ENCODE measurements at places on chromosomes 12 and 14.

- H3K27ac ChIP-seq = no peak overlapping the region
- no peaks in the 10 kb centered on the region for H3K4me1 ChIP-seq
- no peaks in the 10 kb centered on the region for H3K36me3 ChIP-seq
- H3K27me3 ChIP-seq = no peaks in the 10 kb centered on the region
Observed at GRCh38 chr12:62158461-62159360, 101.5 kb upstream of the USP15 start.

- H3K36me3 ChIP-seq = no peaks in the 10 kb centered on the region
- no peak overlapping the region for H3K4me3 ChIP-seq
- H3K27me3 ChIP-seq = no peaks in the 10 kb centered on the region
- H3K27ac ChIP-seq = no peak overlapping the region
Observed at GRCh38 chr12:67757651-67758050, 109.1 kb downstream of the DYRK2 start.

- no peaks in the 10 kb centered on the region for H3K27me3 ChIP-seq
- no peak overlapping the region for H3K4me3 ChIP-seq
- peaks cover 24% of the 10 kb centered on the region for H3K4me1 ChIP-seq
- DNase-seq = peak; percentile 70
Observed at GRCh38 chr14:59208224-59208814, 19.9 kb downstream of the DAAM1 start.

DNA sequence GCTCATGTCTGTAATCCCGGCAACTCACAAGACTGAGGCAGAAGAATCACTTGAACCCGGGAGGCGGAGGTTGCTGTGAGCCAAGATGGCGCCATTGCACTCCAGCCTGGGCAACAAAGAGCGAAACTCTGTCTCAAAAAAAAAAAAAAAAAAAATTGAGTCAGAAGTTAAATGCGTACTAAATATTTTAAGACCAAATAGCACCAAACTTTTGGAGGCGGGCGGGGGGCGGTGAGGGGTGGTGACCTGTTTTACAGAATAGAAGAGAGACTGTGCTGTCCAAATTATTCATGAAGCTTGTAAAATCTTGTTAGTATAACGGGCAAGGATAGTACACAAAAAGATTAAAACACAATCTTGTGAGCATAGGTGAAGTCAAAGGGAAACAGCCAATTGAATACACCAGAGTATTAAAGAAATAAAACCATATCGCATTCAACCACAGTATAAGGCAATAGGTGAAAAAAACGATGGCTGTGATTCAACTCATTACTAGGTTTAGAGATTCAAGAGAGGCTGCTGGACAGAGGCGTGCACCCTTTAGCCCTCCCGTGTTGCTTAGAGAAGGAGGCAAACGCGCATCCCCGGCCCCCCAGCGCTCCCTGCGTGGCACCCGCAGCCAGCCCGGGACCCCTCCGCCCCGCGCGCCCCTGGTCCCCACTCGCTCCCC lies 571 bp downstream of the ZNF891 start:
- peaks cover 7% of the 10 kb centered on the region for H3K4me1 ChIP-seq
- H3K27ac ChIP-seq = peak overlapping the region; percentile 89
- DNase-seq = no peak
- no peaks in the 10 kb centered on the region for H3K27me3 ChIP-seq
- peak overlapping the region; percentile 94 for H3K4me3 ChIP-seq
- peaks cover 24% of the 10 kb centered on the region for H3K36me3 ChIP-seq

DNA sequence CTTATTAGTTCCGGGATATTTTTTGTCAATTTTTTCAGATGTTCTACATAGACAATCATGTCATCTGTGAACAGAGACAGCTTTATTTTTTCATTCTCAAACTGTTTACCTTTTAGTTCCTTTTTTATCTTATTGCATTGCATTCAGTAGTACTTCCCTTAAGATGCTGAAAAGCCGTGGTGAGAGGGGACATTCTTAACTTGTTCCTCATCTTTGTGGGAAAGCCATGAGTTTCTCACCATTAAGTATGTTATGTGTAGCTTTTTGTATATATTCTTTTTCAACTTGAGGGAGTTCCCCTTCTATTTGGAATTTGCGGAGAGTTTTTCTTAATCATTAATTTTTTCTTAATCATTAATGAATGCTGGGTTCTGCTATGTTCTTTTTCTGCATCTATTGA lies 1727.1 kb upstream of the SEL1L start:
- H3K4me3 ChIP-seq = no peak overlapping the region
- H3K36me3 ChIP-seq = no peaks in the 10 kb centered on the region
- H3K27me3 ChIP-seq = no peaks in the 10 kb centered on the region
- H3K4me1 ChIP-seq = no peaks in the 10 kb centered on the region
- H3K27ac ChIP-seq = no peak overlapping the region
- no peak for DNase-seq

GRCh38 chr12:53937099-53937498 lies 1.5 kb upstream of the HOXC13 start:
- H3K27ac ChIP-seq = no peak overlapping the region
- H3K27me3 ChIP-seq = peaks cover 58% of the 10 kb centered on the region
- H3K4me1 ChIP-seq = peaks cover 12% of the 10 kb centered on the region
- no peak for DNase-seq
- no peak overlapping the region for H3K4me3 ChIP-seq
- no peaks in the 10 kb centered on the region for H3K36me3 ChIP-seq

DNA sequence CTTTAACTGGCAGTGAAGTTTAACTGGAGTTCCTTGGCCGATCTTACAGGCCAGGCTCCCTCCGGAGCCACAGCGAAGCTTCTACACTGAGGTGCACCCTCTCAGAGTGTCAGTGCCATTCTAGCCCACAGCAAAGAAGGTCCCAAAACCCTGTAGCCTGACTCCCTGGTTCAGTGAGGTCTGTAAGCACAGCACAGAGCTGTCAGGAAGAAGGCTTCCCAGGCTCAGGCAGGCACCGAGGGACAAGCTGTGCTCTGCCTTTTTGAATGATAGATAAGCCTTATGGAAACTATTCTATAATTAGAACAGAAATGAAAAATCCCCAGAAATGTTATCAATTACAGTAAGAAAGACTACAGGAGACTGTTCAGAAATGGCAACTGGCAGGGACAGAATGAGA lies 40.2 kb downstream of the MOK start:
- no peaks in the 10 kb centered on the region for H3K27me3 ChIP-seq
- DNase-seq = no peak
- peak overlapping the region; percentile 73 for H3K27ac ChIP-seq
- peaks cover 10% of the 10 kb centered on the region for H3K4me1 ChIP-seq

DNA sequence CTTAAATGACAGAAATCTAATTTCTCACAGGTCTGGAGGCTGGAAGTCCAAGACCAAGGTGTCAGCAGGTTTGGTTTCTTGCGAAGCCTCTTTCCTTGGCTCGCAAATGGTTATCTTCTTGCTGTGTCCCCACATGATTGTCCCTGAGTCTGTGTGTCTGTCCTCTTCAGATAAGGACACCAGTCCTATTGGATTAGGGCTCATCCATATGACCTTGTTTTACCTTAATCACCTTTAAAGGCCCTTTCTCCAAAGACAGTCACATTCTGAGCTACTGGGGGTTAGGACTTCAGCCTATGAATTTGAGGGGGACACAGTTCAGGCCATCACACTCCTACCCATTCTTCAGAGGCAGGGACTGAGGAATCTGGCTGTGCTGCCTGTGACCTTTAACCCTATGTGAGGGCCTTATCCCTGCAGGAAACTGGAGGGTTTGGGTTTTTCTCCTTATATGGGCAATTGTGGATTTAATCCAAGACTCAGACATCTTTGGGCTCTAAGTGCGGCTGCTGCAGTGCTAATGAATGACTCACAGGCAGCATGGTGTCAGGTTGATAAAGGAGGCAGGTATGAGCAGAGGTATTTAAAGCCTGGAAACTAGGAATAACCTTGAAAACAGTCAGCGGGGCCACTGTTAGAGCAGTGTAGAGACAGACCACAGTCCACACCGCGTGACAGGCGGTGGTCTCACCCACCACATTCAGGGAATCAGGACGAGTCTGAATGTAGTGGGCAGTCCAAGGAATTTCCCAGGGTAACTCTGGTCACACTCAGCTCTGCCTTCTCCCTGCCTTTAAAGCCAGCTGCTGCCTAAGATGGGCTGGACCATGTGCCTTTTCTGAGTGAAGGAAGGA lies 10.2 kb downstream of the TPCN1 start:
- peaks cover 20% of the 10 kb centered on the region for H3K36me3 ChIP-seq
- H3K4me3 ChIP-seq = no peak overlapping the region
- no peak for DNase-seq
- peak overlapping the region; percentile 95 for H3K27ac ChIP-seq

- no peaks in the 10 kb centered on the region for H3K36me3 ChIP-seq
- no peak overlapping the region for H3K4me3 ChIP-seq
- no peaks in the 10 kb centered on the region for H3K27me3 ChIP-seq
- H3K4me1 ChIP-seq = no peaks in the 10 kb centered on the region
- no peak overlapping the region for H3K27ac ChIP-seq
- DNase-seq = no peak
Observed at GRCh38 chr12:96617178-96617577, 127.8 kb downstream of the CFAP54 start.

Data from ascending aorta (tissue), 2 donors.